Activated naive CD4-positive, alpha-beta T cell treated with anti-CD3 and anti-CD28 coated beads for 36 hours (primary cell): ENCODE measurements at places on chromosomes 6 and 20. TPM values are rescaled to one million over a fixed set of nuclear protein-coding genes. Genes with fewer than 3 reads are reported as not detected.
A peak's percentile ranks its signal among the peaks of the same experiment; 100 is the strongest.

DNA sequence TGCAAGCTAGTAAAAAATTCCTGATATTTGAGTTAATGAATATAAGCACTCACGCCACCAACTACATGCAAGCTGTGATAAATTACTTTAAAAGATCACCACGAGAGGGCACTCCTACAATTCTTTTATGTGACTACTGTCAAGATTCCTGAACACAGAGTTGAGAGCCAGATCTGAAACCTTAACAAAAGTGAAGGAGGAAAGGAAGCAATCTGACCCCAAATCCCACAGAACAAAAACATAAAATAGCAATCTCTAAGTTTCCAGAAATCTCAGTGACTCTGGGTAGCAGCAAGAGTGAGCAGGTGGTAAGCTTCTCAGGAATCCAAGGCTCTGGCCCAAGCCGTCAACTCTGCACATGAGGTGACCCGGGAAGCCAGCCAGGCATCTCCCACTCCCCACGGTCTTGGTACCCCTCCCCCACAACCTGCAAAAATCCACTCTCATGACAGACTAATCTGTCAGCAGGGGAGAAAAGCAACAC is 55.1 kb downstream of the STAU1 start:
- H3K27me3 ChIP-seq = no peaks in the 10 kb centered on the region
- no peak overlapping the region for H3K4me3 ChIP-seq
- peak; percentile 11 for DNase-seq

DNA sequence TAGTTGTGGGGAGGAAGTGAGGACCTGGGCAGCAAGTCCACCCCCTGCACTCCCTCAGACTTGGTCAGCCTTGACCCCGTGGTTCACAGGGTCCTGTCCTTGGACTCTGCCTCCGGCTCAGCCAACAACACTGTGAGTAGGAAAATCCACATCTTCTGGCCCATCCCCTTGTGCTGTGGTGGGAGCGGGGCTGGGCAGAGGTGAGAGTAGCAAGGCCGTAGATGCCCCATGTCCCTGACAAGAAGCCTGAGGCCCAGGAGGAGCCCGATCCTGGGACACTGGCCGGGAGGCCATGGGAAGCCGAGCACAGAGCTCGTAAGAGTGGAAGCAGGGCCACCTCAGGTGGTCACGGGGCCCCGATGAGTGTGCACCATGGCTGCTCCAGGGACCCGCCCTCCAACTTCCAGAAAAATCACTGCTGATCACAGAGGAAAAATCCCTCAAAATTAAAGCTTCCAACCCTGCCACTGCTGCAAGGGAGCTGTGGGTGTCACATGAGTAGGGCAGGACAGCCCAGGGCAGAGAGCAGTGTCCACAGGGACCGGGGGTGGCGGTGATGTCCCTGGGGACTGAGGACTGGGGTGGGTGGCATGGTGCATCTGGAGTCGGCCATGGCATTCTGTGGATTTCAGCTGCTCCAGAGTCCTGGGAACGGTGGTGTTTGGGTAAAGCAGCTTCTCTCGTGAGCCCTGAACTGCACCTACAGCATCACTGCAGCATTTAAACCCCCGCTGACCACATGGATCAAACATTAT is 189.4 kb downstream of the DLL1 start:
- H3K27me3 ChIP-seq = no peaks in the 10 kb centered on the region
- no peak for DNase-seq
- H3K4me3 ChIP-seq = no peak overlapping the region
- H3K27ac ChIP-seq = no peak overlapping the region
- H3K4me1 ChIP-seq = no peaks in the 10 kb centered on the region

- no peak overlapping the region for H3K4me3 ChIP-seq
- DNase-seq = no peak
- H3K27me3 ChIP-seq = peaks cover 7% of the 10 kb centered on the region
- no peaks in the 10 kb centered on the region for H3K4me1 ChIP-seq
- H3K27ac ChIP-seq = no peak overlapping the region
These were observed 242.5 kb downstream of the PREX1 start for GRCh38 chr20:48585061-48585870.

RIMS4 gene
- 0.07 TPM for total RNA-seq

GRCh38 chr6:163207431-163208383 is 206.8 kb upstream of the QKI start:
- H3K27me3 ChIP-seq = peaks cover 4% of the 10 kb centered on the region
- DNase-seq = no peak
- no peaks in the 10 kb centered on the region for H3K36me3 ChIP-seq
- H3K4me3 ChIP-seq = no peak overlapping the region

PRDM13 gene
- total RNA-seq = not detected

- H3K27me3 ChIP-seq = no peaks in the 10 kb centered on the region
- no peak overlapping the region for H3K27ac ChIP-seq
- no peaks in the 10 kb centered on the region for H3K36me3 ChIP-seq
- no peak for DNase-seq
These were observed 16.8 kb upstream of the MCM3 start for GRCh38 chr6:52301326-52301725.

FAM209B gene
- 0.64 TPM for total RNA-seq

DNA sequence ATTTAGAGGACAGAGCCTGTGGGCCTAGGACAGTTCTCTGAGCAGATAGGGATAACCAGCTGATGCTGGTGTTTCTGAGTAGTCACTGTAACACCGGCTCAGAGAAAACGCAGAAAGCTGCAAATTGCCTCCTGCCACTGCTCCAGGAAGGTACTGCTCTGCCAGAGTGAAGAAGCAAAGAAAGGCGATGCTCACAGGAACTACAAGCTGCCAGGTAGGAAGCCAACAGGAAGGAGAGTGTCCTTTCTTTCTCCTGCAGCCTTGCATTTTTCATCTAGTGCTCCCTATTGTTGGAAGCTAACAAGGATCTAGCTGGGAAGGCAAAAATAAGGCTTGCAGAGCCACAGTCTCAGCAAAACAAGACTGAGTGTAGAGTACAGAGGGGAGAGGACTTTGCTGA is 70.7 kb upstream of the RAB32 start:
- no peaks in the 10 kb centered on the region for H3K27me3 ChIP-seq
- H3K4me3 ChIP-seq = no peak overlapping the region
- DNase-seq = no peak
- no peak overlapping the region for H3K27ac ChIP-seq
- no peaks in the 10 kb centered on the region for H3K4me1 ChIP-seq

DNA sequence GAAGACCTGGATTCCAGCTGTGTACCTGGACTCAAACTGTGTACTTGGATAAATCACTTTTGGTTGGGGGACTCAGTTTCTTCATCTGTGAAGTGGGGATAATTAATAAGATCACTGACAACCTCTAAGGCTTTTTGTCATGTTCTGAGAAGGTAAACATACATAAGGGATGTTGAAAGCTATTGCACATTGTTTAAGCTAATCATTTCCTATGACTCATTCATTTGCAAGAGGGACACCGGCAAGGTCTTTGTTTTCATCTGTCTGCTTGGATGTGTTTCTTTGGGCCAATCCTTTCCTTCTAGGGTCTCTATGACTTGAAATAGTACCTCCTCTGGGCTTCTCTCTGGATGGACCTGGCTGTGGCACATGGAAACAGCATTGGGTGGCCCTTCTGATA is 6.8 kb downstream of the PROKR2 start:
- H3K36me3 ChIP-seq = peaks cover 1% of the 10 kb centered on the region
- no peak overlapping the region for H3K4me3 ChIP-seq
- peak overlapping the region; percentile 39 for H3K27ac ChIP-seq
- no peak for DNase-seq
- H3K27me3 ChIP-seq = peaks cover 22% of the 10 kb centered on the region

RAMACL gene
- 0.89 TPM for total RNA-seq

DNA sequence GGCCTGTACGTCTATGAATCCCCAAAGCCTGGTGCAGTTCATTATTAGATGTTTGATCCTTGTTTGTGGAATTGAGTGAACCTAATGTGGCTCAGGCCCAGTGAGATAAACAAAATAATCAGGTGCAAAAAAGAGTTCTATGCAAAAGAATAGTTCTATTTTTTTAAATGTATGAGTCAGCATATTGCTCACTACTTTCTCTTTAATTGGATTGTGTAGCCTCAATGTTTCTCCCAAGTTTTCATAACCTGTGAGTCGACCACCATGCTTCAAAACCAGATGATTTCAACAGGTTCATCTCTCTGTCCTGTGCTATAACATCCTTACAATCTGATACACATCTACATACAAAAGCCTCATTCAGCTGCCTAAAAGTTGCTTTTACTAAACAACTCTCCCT is 116.5 kb upstream of the HDAC2 start:
- no peak overlapping the region for H3K4me3 ChIP-seq
- no peaks in the 10 kb centered on the region for H3K36me3 ChIP-seq
- H3K27me3 ChIP-seq = peaks cover 9% of the 10 kb centered on the region

GRCh38 chr6:36023996-36024795 is at the start of gene SLC26A8:
SLC26A8 (minus strand) TSS chr6:36024641; CDS start chr6:36019707, 4,934 bp downstream.
- DNase-seq = no peak
- peaks cover 23% of the 10 kb centered on the region for H3K27me3 ChIP-seq

- H3K4me3 ChIP-seq = peak within 1 kb of the TSS; percentile 68
- H3K4me1 ChIP-seq = peaks cover 12% of the 10 kb centered on the region
- H3K27ac ChIP-seq = peak within 1 kb of the TSS; percentile 24
- peak; percentile 21 for DNase-seq
- peaks cover 48% of the 10 kb centered on the region for H3K27me3 ChIP-seq
- no peaks in the 10 kb centered on the region for H3K36me3 ChIP-seq
These were observed at the start of gene RSPO3 for GRCh38 chr6:127118298-127119101. RSPO3 (plus strand) TSS chr6:127118671; CDS start chr6:127119193, 522 bp downstream.

LCA5 gene
- total RNA-seq = 0.22 TPM

DNA sequence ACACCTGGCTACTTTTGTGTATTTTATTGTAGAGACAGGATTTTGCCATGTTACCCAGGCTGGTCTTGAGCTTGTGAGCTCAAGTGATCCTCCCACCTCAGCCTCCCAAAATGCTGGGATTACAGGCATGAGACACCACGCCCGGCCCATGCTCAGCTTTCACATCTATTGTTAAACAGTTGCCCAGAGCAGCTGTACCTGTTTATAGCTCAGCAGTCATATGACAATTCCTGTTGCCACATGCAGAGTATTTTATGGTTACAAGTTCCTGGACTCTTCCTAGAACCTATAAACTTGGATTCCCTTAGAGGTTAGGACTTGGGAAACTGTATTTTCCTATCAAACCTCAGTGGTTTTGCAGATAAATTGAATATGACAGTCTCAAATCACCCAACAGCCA is 188.3 kb upstream of the KCNG1 start:
- no peaks in the 10 kb centered on the region for H3K4me1 ChIP-seq
- no peak overlapping the region for H3K27ac ChIP-seq
- H3K27me3 ChIP-seq = peaks cover 21% of the 10 kb centered on the region
- no peak for DNase-seq
- no peaks in the 10 kb centered on the region for H3K36me3 ChIP-seq
- no peak overlapping the region for H3K4me3 ChIP-seq

AVP gene
- not detected for total RNA-seq

GRCh38 chr6:39948199-39948791 is 14.0 kb upstream of the MOCS1 start:
- no peak overlapping the region for H3K27ac ChIP-seq
- H3K27me3 ChIP-seq = no peaks in the 10 kb centered on the region
- H3K4me3 ChIP-seq = no peak overlapping the region
- H3K36me3 ChIP-seq = no peaks in the 10 kb centered on the region
- H3K4me1 ChIP-seq = no peaks in the 10 kb centered on the region
- no peak for DNase-seq
